ENCODE measurements at places on chromosomes 11 and 22.

DNA sequence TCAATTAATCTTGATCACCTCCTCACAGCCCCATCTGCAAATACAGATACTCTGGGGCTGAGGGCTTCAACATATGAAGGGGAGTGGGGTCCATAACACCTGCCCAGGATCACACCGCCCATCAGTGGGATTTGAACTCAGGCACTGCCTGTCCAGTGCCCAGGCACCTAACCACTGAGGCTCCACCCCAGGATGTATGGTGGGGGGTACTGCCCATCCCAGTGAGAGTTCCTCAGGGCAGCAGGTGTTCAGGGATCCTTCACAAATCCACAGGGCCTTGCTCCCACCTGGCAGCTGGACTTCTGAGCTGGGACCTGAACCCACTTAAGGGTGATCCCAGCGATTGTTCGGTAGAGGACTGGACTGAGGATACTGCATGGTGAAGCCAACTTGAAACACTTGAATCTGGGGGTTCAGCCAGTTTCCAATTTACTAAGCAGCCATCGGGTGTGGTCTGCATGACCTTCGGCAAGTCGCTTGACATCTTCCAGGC lies 33.3 kb downstream of the PRDM11 start:
- no peak for DNase-seq

GRCh38 chr11:16096336-16096735 lies 260.0 kb downstream of the SOX6 start:
- no peak for DNase-seq

DNA sequence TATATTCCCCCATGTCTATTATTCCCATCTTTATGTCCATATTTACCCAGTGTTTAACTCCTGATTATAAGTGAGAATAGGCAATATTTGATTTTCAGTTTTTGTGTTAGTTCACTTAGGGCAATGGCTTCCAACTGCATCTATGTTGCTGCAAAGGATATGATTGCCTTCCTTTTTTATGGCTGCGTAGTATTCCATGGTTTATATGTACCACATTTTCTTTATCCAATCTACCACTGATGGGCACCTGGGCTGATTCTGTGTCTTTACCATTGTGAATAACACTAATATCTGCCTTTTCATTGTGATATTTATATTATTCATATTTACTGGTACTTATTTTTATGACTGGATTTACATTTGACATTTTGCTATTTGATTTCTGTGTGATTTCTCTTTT lies 649.6 kb downstream of the NTM start:
- DNase-seq, result no peak

- no peak for DNase-seq
These were observed 45.3 kb downstream of the CADM1 start for GRCh38 chr11:115458877-115459276.

DNA sequence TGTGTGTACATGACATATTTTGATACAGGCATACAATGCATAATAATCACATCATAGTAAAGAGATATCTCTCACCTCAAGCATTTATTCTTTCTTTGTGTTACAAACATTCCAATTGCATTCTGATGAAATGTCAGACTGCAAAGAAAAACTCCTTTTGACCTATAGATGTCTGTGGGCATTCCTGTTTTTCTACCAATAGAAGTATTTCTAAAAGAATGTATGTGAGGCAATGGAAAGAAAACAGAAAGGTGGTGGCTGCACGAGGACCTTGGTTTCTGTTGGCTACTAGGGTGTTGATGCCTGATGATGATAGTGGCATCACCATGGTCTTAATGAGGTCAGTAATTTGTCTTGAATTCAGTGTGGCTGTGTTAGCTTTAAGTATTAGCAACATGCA lies 137.0 kb upstream of the ANO3 start:
- DNase-seq, result no peak

DNA sequence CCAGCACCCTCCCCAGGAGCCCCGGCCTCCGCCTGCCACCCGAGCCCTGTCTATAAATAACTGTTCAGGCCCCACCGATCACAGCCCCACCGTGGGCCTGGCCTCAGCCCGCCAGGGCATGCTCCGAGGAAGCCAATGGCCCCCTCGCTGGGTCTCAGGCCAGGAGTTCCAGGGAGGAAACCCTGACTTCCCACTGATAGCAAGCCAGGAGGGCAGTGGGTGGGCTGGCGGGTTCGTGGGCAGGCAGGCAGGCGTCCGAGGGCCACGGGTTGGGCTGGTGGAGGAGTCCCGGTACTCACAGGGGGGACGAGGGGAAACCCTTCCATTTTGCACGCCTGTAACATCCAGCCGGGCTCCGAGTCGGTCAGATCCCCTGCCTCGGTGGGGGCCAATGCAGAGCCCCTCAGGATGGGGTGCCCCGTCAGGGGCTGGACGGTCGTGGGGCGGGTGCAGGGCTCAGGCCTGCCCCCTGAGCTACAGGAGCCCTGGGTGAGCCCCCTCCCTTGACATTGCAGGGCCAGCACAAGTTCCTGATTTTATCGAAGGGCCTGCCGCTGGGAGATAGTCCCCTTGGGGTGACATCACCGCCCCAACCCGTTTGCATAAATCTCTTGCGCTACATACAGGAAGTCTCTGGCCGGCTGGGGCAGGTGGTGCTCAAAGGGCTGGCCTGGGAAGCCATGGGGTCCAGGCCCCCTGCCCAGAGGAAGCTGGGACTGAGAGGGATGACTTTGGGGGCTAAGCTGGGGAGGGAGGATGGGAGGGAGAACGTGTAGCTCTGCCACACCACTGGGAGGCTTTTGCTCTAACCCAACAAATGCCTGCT lies at the start of gene SPI1:
Gene SPI1, minus strand, starts transcription at position 538 of the 826 bp plus-strand sequence. Its CDS starts 194 bp downstream, at position 344.
- DNase-seq, result no peak

- DNase-seq, result no peak
These were observed 26.5 kb upstream of the TREH start for GRCh38 chr11:118705791-118706545.
